ENCODE measurements at places on chromosomes 13 and 19.

GRCh38 chr19:22612316-22612715, 21.8 kb upstream of the ZNF492 start:
- no peak for DNase-seq

DNA sequence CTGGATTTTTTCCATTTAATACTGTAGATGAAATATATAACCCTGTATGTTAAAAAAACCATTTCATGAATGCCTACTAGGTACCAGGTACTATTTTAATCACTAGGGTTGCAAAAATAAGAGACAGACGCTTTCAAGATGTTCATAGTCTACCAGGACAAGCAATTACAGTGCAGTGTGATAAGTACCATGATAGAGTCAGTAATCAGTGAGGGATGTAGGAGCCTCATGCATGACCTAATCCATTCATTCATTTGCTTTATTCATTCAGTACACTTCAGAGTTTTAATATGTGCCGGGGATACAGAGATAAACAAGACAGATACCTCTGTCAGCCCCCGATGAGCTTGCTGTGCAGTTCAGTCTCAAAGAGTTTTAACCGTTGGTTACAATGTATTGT, 3.0 kb downstream of the WASF3 start:
- DNase-seq: no peak

GRCh38 chr13:96053003-96053703, at the start of gene UGGT2:
Gene UGGT2, minus strand, starts transcription at chr13:96053401. Its CDS starts 89 bp downstream, at chr13:96053312.
- peak; percentile 94 for DNase-seq

DNA sequence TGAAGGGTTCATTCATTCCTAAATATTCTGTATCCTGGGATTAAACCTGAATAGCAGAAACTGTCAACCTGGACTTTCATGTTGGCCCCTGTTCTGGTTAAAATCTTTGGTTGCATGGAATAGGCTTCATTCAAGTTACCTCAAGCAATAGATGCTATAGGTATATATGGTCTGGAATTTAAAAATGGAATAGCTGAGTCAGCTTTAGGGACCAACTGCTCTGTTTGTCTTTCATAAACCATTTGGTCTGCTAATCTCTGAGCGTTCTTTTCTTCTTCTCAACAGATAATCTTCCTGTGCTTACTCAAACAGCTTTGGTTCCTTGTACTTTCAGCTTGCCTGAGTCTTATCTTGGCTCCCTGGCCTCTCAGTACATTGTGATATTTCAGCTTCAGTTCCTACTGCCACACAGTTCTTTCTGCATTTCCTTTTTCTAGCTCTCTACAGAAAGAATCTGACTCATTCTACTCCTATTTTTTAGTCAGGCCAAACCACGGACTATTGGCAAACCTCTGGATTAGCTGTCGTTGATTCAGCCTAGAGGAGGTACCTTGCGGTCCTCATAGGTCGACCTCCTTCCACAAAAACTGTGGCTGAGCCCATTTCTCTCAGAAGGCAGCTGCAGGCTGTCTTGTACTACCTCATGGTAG, 35.9 kb upstream of the MAB21L1 start:
- no peak for DNase-seq

- DNase-seq: peak; percentile 79
These were observed 15.8 kb upstream of the ELF1 start for GRCh38 chr13:41034881-41035280.

GRCh38 chr19:46295401-46296201, 1.2 kb upstream of the HIF3A start:
- no peak for DNase-seq

DNA sequence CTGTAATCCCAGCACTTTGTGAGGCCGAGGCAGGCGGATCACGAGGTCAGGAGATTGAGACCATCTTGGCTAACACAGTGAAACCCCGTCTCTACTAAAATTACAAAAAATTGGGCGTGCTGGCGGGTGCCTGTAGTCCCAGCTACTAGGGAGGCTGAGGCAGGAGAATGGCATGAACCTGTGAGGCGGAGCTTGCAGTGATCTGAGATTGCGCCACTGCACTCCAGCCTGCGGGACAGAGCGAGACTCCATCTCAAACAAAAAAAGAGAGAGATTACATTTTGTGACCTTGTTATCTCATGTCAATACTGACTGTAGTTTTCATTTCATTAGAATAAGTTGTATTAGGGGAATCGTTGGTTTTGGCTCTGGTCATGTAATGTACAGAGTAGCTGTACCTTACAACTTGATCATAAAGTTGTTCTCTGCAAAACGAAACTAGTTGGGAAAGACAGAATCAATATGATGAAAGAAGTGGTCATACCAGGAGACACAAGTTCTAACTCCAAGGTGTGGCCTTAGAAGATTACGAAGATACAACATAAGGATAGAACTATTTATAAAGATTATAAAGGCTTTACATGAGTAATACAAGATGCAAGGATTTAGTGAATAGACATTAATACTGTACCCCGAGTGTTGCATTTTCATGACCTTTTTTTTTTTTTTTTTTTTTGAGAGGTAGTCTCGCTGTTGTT, 15.3 kb downstream of the TMEM38A start:
- no peak for DNase-seq

DNA sequence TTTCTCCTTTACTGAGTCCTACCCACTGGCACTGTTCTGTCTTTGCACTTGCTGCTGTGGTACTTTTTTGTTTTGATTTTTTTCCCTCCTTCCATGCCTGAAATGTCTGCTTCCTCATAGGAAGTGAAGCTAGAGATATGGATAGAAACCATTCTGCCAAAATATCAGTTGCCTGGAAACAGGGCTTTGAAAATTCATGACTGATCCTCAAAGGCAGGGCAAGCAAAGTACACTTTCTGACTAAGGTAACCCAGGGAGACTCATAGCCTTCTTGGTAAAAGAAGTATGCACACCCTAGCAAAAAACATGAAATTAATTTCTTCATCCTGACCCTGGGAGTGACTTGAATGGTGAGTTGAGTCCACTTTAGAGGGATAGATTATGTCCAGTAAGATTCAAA, 329.8 kb downstream of the MYO16 start:
- DNase-seq: peak; percentile 44

- DNase-seq: no peak
These were observed 199.0 kb downstream of the NUFIP1 start for GRCh38 chr13:44790289-44790688.

DNA sequence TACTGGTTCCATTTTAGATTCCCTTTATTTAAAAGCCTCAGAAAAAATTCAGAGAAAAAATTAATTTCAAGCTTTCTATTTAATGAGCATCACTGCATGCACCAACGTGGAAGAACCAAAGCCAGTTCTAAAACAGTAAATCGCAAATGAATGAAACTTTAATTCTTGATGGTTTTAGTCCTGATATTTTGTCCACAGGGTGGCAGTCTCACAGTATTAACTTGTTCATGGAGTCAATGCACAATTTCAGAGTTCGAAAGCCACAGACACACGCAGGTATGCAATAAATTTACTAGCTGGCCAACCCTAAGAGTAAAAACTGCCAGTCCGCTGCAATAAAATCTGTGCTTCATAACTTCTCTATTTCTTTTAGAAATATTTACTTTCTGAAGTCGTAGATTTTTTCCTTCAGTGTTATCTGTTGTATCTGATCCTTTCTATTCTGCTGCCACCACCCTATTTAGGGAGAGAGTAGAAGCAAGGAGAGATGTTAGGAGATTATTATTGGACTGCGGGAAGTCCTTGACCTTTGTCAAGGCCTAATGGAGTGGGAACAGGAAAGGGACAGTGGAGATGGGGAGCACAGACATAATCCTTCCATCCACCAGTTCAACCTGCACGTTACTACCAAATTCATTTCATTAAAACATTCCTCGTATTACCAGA, 7.0 kb upstream of the WBP4 start:
- DNase-seq: peak; percentile 77

DNA sequence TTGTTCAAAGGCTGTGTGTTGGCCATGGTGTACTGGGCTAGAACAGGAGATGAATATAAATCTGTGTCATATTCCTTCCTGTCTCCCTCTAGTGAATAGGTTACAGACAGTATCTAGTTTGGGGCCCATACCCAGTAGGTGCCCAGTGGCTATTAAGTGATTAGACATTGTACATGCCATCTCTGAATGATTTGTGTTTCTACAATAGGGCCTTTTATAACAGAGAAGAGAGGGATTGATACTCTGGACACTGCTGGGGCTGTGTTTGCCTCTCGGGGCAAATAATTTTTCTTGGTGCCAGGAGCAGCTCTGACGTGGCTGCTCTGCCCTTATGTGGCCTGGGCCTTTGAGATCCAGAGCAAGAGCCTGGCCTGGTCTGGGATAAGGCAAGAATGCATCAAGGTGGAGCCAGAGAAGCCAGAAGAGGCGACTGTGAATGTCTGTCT, 403.1 kb downstream of the SPRY2 start:
- DNase-seq: peak; percentile 42

DNA sequence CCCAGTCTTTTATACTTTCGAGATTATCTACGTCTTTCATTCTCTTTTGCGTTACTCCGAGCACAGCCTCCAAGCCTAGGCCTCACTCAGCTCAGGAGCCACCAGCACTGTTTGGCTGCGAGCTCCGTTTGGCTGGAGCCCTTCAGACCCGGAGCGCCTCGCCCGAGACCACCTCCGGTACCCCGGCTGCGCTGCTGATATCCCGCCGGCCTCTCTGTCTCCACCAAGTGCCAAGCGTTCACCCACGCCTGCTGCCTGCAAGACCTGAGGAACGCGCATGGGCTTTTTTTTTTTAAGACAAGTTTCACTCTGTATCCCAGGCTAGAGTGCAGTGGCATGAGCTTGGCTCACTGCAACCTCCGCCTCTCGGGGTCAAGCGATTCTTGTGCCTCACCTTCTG, 14.1 kb upstream of the ZNF177 start:
- DNase-seq: no peak

GRCh38 chr19:49981603-49982593, 20.9 kb upstream of the SIGLEC11 start:
- DNase-seq: no peak

GRCh38 chr19:44367024-44367423, 10.5 kb upstream of the ZNF112 start:
- peak; percentile 19 for DNase-seq

DNA sequence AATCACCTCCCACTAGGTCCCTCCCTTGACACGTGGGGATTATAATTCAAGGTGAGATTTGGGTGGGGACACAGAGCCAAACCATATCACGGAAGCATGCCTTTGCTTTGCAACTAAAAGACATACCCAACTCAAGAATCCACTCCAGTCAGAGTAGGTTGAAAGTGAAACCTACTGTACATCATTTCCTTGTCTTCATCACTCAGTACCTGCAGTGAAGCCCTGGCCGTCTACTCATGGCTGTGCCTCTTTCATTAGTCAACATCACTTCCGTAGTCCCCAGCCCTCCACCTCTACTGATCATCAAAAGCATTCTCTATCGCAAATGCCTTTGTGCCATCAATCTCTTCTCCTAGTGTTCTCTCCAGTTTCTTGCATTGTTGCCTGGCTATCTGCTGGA, 343.1 kb upstream of the ARGLU1 start:
- no peak for DNase-seq

DNA sequence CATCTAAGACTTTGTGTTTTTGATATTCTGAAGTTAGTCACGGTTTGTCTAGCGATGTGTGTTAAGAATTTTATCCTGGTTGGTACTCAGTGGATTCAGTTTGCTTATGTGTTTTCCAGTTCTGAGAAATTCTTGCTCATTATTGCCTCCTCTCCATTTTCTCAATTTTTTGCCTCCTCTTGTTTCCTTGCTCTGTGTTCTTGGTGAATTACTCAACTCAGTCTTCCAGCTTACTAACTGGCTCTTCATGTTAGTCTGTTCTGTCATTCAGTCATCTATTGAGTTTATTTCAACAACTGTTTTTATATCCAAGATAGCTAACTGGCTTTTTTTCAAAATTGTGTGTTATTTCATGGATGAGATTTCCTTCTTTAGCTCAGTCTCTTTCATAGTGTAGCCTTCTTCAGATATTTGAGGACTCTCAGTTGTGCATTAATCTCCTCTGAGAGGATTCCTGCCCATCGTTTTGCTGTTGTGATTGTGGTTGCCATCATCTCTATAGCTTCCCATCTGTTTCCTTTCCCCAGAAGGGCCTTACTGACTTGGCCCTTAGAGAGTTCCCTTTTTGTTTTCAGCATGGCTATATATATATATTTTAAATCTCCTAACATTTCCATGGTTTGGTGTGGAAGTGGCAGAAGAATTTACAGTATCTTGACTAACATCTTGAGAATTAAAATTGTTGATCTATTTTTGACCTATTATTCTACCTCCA, 6.2 kb downstream of the SETDB2 start:
- DNase-seq: no peak

DNA sequence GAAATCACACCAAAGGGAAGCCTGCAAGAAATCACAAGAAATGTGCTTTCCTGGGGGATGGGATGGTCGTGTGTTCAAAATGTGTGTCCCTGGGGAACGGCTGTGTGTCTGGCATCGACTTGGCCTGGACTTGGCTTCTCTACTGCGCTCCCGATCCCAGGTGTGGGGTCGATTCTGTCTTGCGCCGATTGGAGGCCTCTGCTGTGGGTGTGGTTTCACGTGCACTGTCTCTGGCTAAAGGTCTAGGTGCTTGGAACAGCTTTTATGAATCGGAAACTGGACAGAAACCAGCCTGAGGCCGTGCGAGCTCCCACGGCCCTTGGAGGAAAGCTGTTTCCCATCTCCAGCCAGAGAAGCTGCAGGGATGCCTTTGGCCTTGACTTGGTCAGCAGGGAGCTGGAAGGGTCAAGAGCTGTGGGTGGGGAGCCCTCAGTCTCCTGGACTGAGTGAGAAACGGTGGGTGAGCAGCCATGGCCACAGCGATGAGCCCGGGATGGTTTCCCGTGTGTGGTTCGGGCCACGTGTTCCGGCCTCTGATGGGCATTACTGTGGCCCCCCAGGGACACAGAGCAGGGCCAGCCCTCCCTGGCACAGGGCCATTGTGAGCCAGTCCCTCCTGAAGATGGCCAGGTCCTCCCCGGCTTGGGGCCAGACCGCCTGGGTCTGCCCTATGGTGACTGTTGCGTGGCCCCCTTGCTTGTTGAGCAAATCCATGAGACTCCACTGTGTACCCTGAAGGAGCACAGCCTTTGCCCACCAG, 29.7 kb downstream of the MCF2L start:
- no peak for DNase-seq

DNA sequence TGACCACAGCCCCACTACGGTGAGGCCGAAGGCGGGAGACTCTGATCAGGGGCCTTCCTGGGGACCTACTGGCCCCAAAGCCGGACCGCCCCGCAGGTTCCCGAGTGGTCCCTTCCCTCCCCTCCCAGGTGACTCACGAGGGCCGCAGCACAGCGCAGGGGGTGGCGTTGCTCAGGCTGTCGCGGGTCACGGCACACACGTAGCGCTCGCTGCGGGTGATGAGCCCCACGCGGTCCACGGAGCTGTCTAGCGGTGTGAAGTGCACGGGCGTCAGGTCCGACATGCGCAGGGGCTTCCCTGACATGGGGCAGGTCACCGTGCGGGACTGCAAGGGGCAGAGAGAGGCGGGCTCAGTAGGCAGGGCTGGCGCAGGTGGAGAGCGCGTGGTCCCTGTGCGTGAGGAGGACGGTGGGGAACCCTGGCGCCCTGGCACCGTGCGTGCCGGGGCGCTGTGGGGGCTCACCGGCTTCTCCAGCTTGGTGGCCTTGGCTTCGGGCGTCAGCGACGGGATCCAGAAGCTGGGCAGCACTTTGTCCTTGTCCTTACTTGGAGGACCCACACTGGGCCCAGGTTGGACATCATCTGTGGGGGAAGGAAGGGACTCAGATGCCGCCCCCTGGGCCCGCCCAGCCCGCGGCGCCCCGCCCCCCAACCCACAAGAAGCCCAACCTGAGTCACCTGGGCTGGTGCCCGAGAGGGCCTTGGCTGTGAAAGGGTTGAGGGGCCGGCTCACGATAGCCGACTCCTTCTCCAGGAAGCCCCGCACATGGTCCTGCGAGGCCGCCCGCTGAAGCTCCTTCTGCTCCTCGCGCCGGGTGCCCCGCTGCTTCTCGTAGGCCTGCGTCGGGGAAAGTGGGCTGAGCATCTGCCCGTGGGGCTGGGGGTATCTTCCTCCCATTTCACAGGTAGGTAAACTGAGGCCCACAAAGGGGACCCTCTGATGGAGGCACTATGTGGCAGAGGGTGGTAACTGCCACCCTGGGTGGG, 23.7 kb downstream of the NOSIP start:
- DNase-seq: no peak
